ENCODE measurements at places on chromosomes 3 and 15.

DNA sequence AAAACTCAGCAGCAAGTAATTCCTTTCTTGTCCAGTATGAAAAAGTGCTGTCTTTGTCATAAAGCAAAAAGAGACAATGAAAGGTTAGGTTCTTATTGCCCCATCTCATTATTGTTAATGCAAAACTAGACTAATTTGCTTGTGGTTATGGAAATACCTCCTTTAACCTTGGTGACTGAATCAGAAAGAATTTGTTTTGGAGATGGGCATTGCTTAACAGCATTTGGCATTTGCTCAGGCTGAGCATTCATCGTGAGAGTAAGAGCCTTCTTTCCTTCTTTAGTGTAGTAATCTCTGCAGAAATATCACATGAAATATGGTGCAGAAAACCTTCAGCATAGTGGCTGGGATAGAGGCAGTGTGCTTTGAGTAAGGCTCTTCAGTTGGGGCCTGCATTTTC is 103.1 kb downstream of the CNTN6 start:
- DNase-seq, result no peak

GRCh38 chr3:16427103-16427965 is 86.2 kb downstream of the RFTN1 start:
- DNase-seq, result no peak

GRCh38 chr3:8482263-8482662 is 19.4 kb upstream of the LMCD1 start:
- no peak for DNase-seq

- DNase-seq, result no peak
These were observed 70.0 kb upstream of the ALDH1A3 start for GRCh38 chr15:100809587-100809986.
